ENCODE measurements at places on chromosomes 2 and 18. TPM values are rescaled to one million over a fixed set of nuclear protein-coding genes. Genes with fewer than 3 reads are reported as not detected.

The GKN2 gene
- total RNA-seq = not detected

The GKN1 gene
- not detected for total RNA-seq

The ACTG2 gene
- 0.74 TPM for total RNA-seq

DNA sequence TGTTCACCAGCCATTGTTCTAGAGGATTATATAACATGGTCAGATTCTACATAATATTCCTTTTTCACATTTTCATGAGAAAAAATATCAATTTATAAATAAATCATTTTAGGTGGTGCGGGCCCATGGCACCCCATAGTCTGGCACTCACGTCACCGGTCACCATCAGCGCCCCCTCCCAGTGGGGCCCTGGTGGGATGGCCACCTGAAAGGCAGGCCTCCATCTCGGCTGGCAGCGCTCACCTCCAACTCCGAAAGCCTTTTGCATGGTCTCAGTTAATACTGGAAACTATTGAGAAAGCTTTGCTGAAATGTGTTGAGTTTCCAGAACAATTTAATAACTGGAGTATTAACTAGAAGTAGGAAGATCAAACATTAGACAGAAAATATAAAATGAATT, 141.4 kb upstream of the SALL3 start:
- DNase-seq = no peak

DNA sequence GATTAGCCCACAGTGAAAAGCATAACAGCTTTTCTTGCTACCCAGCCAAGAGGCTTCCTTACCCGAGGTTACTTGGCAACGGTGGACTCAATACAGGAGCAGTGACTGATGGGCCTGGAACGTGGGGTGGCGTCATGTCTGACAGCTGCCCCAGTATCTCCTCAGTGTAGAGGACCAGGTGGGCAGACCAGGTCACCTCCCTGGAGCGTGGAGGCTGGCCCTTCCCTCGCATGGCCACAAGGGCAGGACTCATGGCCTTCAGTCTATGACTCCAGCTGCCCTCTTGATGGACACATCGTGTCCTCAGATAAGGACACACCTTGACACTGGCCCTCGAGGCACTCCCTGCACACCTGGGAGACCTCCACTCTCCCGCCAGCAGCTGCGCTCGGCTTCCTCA, 6.4 kb downstream of the ASPRV1 start:
- DNase-seq = no peak

DNA sequence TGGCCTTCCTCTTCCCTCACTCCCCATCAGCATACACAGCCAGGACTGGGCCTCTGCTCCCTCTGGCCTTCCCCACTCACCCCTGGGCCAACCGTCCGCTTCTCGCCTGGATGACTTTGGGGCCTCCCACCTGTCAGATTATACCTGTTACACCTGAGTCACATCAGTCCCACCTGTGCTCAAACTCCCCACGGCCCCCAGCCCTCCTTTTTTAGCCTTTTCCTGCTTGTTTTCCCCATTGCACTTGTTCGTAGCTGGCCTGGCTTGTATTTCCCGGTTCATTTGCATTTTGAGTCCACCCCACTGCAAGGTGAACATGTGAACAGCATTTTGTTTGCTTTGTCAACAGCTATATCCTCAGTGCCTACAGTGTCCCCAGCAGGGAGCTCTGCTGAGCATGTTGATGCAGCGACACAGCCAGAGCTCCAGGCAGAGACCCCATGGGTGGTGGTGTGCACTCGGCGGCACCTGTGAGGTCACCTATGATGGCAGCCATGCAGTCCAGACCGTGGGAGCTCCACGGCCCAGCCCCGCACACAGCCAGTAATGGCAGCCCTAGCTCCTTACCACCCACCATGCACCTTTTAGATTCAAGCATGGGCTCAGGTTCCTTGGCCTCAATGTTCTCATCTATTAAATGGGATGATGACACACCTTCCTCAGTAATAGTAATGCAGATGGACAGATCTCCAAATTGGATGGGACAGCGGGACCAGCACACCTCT, 276.4 kb upstream of the HS6ST1 start:
- no peak for DNase-seq

DNA sequence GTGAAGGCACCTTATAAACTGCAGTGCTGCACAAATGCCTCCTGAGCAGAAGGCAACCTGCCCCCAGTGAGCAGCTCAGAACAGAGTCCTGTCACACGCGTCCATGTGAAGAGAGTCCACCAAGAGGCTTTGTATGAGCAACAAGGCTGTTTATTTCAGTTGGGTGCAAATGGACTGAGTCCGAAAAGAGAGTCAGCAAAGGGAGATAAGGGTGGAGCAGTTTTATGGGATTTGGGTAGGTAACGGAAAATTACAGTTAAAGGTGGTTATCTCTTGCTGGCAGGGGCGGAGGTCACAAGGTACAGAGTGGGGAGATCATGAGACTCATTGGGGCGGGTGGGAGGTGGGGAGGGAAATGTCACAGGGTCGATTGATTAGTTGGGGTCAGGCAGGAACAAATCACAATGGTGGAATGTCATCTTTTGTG, 53.4 kb upstream of the RALBP1 start:
- DNase-seq = no peak

- DNase-seq = peak; percentile 67
These were observed 376.6 kb downstream of the HRH4 start for GRCh38 chr18:24837066-24837465.

- no peak for DNase-seq
These were observed 437.6 kb downstream of the ZEB2 start for GRCh38 chr2:144082327-144082726.

DNA sequence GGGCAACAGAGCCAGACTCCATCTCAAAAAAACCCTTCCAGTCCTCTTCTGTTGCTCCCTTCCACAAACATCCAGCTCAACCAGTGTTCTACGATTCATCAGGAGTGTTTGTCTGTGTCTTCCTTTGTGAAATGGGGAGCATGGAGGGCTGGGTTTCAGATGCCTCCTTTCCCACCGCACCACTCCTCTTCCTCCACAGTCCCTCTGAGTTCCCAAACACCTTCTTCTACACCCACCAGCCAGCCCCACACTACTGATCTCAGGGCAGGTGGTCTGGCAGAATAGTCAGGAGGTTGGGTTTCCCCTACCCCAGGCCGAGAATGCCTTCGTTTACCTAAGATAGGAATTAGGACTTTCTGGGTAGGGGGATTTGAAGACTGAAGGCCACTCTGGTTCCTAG, 36.9 kb downstream of the NGEF start:
- DNase-seq = no peak

- DNase-seq = no peak
These were observed 55.1 kb upstream of the ZNF397 start for GRCh38 chr18:35185771-35186170.

DNA sequence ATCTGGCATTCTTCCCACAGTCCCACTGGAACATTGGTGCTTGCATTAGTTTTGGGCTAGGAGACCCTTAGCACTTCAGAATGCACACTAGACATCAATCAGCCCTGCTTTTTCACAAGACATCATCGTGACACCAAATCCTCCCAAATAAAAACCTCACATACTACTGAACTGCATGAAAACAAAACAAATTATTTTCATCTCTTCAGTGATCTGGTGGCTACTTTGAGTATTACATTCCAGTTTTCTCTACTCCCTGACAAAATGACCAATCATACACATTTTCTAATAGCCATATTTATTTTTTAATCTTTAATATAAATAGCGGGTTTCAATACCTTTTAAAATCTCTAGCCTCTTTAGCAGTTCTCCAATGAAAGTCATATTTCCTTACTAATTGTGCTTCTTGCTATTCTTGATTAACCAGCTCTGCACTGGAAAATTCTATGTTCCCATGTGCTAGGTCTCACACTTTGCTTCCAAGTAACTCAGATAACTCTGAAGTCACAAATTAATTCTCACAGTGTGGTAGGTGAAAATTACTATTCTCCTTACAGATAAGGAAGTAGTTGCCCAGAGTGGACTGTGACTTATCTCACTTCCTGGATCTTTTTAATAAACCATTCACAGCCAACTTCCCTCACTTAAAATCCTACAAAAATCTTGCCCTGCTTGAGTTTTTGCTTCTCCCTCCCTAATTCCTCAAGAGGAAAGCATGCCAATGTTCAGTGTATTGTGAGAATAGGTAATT, 82.5 kb upstream of the EPB41L3 start:
- no peak for DNase-seq

- no peak for DNase-seq
These were observed 217.7 kb downstream of the LRRTM1 start for GRCh38 chr2:80086831-80087230.

DNA sequence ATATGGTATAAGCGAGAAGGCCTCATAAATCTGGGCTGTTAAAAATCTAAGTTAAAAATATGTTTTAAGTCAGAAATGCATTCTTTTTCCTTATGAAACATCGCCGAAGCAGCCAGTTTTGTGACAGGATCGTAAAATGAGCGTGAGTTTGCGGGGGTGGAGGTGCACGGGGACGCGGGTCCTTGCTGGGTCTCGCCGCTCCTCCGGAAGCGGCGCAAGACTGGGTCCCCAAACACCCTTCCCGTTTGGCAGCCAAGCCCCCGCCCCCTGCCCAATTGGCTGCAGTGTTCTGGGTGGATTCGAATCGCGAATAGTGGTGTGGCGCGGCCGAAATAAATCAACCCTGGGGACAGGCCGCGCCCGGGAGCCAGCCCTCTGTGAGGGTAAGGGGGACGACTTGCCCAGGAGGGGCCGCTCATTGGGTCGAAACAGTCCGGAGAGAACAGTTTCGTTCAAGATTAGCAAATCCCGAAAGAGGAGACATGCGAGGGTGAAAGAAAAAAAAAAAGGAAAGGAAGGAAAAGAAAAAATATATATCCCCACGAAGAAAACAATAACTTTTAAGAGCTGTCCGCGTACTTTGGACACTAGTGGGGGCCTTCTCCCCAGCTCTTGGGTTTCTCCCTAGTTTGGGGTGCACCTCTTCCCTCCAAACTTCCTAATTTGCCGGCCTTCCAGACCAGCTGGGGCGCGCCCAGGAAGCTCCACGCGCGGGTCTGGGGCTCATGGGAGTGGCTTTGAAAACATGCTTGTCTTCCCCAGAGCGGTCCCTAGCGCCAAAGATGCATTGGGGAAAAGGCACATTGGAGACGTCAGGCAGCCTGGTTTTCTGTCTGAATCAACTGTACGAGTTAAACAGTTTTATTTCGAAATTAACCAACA, 3.1 kb upstream of the GATA6 start:
- DNase-seq = no peak

DNA sequence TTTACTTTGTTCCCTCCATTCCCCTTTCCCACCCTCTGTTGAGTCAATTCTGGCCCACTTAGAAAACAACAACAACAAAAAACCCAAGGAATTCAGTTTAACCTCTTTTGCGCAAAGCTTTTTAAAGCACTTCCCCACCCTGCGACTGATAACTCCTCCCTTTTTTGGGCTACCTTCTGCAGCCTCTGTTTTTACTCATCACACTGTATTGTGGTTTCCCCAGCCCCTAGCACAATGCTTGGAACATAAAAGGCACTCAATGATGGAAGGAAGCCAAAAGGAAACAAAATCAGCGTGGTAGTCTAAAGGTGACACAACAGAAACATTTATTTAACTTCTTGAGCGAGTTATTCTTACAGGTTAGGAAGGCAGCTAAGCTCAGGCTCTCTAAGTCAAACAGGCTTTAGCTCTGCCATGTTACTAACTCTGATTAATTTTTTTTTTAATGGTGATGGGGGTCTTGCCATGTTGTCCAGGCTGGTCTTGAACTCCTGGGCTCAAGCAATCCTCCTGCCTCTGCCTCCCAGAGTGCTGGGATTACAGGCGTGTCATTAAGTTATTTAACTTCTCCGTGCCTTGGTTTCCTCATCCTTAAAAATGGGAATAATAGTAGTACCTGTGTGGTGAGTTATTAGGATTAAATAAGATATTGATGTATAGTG, 1.3 kb downstream of the CEP68 start:
- peak; percentile 63 for DNase-seq

DNA sequence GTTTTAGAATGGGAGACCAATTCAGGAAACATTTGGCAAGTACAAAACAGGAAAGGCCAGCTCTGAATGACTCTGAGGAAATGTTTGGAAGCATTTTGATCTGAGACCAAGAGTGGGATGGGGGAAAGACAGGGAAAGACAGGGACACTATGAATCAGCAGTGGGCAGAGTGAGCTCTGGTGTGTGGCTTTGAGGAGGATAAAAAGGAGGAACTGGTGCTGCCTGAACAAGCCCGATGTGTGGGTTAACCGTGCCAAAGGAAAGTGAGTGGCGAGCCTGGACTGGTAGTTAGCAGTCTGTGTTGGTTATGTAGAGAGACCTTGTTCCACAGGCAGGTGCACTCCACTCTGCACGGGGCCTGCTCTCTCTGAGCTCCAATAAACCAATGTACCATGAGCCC, 5.3 kb downstream of the MFSD6 start:
- DNase-seq = no peak

DNA sequence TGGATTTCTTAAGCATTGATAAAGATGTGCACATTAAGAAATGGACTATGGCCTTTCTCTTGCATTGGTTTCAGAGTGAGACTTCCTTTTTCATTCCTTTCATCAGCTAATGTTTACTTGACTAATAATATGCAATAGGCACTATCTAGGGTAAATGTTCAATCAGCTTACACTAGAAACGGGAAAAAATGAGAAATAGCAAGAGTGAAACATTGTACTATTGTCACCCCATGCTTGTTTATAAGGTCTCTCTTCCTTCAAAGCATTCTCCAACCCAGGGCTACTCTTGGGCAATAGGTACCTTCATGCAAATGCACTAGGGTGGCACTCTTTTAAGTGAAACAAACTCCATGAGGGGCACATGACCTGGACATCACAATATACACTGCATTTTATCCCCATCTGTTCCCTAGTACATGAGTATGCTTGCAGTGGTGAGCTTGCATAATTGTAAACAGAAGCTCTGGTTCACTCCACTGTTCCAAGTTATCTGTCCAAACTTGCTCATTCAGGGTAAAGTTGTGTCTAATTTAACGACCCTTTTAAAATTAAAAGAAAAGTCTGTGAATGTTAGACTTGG, 402.3 kb downstream of the ERBB4 start:
- DNase-seq = no peak

GRCh38 chr2:135821190-135821589, 15.8 kb downstream of the LCT start:
- no peak for DNase-seq

DNA sequence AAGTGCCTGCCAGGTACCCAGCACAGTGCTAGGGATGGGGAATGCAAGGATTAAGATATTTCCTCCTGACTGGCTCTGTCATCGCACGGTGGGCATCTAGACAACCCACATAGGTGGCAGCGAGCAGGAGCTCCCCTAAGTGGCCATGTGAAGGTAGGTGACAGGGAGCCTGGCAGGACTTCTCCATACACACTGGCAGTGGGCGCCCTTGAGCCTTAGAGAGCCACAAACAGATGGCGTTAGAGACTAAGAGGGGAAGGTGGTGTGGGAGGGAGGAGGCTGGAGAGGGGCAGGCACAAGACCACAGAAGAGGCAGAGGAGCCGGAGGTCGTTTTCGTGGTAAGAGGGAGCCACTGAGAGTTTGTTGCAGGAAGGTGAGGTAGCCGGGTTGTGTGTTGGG, 15.2 kb downstream of the PRELID3A start:
- DNase-seq = no peak

- DNase-seq = no peak
These were observed 8.0 kb upstream of the SFTPB start for GRCh38 chr2:85675866-85676548.

Data from Daoy (cell line).